Inflammatory macrophage treated with lipopolysaccharide for 1 hour (primary cell): ENCODE measurements at places on chromosomes 7 and 10.
A peak's percentile ranks its signal among the peaks of the same experiment; 100 is the strongest.

GRCh38 chr10:49187950-49188761 lies at the start of gene TMEM273:
TMEM273 (minus strand) TSS chr10:49188391; CDS start chr10:49188336, 55 bp downstream.
- peak; percentile 86 for DNase-seq

DNA sequence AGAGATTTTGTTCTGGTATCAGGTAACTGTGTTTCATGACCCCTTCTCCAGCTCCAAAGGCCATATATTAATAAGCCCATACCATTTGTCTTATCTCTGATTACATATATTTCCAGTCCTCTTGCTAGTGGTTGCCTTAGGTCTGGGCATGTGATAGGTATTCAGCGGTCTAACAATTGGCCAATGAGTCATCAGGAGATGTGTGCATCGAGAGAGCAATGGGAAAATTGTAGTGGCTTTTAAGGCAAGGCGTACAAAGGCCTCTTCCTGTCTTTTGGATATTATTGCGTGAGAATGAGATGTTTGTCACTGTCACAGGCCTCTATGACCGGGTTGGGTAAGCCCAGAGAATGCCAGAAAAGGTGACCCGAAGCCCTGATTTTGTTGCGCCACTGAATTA lies 38.6 kb upstream of the SFRP5 start:
- DNase-seq = peak; percentile 34

GRCh38 chr7:96737545-96738050 lies 28.0 kb upstream of the SEM1 start:
- DNase-seq = no peak

DNA sequence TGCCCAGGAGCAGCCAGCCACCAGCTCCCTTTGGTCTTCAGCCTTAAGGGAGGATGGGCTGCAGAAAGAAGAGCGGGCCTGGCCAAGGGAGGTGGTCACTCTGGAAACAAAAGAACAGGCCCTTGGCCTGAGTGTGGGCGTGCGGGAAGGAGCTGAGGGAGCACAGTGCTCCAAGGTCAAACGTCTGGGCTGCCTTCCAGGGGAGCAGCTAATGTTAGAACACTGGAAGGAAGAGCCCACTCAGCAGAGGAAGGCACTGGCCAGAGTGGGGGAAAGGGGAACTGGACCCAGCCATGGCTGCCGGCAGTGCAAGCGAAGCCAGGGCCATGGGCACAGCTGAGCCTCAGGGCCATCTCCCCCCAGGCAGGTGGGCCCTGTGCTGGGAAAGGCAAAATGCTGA lies 42.7 kb downstream of the FAM53B start:
- no peak for DNase-seq

GRCh38 chr7:924541-925231 lies 29.8 kb downstream of the ADAP1 start:
- peak; percentile 66 for DNase-seq

DNA sequence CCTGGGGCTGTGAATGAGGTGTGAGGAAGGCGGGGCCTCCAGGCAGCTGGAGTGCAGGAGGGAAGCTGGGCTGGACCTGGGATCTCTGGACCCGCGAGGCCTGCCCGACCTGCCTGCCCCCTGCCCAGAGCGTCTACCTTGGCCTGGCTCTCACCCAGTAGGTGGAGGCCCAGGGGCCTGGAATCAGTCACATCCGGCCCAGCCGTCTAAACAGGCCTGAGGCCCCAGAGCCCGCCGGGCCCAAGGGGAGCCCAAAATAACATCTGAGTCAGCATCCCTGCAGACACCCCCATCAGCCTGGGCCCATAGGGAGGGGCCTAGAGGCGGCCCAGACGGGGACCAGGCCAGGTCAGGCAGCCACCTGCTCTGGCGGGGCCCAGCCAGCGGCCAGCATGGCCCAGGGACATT lies 15.1 kb upstream of the ELN start:
- DNase-seq = no peak

- DNase-seq = no peak
These were observed 19.8 kb downstream of the ZNF107 start for GRCh38 chr7:64685741-64686140.

GRCh38 chr7:17772581-17773288 lies 167.6 kb downstream of the SNX13 start:
- DNase-seq = no peak
